Activated CD4-positive, alpha-beta T cell treated with anti-CD3 and anti-CD28 coated beads, Interleukin-2, amount 10 ng/mL, durations not matched to agents 7 days and 5 days (primary cell): ENCODE measurements at places on chromosomes 4 and X. TPM values are rescaled to one million over a fixed set of nuclear protein-coding genes. Genes with fewer than 3 reads are reported as not detected.

- DNase-seq: no peak
These were observed 63.2 kb downstream of the CPEB2 start for GRCh38 chr4:15065516-15065915.

GRCh38 chr4:176054942-176055341, 10.7 kb upstream of the WDR17 start:
- DNase-seq: no peak

DNA sequence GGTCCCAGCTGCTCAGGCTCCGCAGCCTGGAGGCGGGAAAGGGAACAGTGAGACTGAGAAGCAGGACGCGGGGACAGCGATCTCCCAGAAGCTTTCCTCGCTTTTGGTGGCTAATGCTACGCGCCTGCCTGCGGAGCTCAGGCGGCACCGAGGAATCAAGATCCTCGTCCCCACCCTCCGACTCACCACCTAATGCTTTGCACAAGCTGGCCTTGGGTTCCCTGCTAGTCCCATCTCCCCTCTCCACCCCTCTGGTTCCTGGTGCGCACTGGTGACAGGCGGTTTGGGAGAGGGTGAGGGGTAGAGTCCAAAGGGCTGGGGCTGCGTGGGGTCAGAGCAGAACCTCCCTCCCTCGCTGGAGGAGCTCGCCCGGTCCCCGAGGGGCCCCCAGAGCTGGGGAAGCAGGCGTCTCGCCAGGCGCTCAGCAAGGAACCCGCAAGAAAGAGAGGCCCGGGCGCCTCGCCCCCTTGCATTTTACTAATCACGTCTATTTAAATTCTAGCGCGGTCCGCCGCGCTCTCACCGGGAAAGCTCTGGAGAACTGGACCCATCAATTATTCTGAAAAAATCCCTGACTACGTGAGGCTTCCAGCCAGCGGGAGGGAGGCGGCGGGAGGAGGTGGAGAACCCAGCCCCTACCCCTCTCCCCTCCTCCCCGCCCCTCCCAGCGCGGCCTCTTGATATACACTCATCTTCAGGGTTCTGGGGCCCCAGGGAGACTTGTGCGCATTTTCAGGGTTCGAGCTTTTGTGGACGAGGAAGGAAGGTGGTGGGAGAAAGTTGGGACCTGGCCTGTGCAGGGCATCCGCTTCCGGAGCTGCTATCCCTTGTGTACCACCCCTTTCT, 9.1 kb downstream of the POU4F2 start:
- DNase-seq: no peak

The DGAT2L6 gene
- not detected for total RNA-seq

The HTR2C gene
- not detected for total RNA-seq
